ENCODE measurements at places on chromosomes 1 and 21.

GRCh38 chr1:196732526-196732925 lies 42.1 kb upstream of the CFHR3 start:
- no peak for DNase-seq

- peak; percentile 80 for DNase-seq
Measured at GRCh38 chr1:209648931-209649776, 3.1 kb downstream of the LAMB3 start.

DNA sequence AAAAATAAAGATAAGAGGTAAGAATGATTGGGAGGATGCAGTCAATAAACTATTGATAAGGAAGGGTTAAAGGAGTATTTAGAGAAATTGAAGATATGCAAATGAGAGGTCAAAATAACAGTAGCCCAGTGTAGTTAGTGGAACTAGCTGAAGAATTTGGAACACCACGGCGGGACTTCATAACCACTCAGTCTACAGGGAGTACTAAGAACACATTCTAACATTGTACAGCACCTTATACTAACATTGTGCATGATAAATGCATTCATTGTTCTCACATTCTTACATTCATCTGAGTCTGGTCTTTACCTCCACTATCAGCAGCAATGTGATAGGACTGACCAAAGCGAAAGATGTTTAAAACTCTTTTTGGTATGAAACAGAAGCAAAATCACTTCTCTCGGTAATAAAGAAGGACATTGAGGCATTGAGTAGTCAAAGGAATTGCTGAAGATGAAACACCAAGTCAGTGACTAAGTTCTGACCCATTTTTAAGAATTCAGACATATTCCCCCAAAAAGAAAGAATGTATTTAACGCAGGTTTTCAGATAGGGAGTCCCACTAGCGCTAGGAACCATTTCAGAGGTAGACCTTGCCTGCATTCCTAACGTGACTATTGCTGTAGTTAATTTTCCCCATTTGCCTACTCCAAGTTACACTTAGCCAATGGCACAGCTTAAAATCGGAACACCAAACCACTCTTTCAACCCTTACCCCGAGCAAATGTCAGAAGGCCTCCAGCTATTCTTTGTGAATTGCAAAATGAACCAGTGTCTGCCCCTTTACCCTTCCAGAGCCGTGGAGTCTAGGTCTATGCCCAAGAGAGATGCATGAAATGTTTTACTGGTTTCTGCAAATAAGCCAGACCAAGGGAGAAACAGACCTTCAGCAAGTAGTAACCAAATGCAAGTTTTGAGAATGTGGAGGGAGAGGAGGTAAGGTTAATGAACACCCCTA lies 108.8 kb upstream of the IRF2BP2 start:
- DNase-seq = no peak

GRCh38 chr1:204493984-204494280 lies 673 bp downstream of the PIK3C2B start:
- no peak for DNase-seq

DNA sequence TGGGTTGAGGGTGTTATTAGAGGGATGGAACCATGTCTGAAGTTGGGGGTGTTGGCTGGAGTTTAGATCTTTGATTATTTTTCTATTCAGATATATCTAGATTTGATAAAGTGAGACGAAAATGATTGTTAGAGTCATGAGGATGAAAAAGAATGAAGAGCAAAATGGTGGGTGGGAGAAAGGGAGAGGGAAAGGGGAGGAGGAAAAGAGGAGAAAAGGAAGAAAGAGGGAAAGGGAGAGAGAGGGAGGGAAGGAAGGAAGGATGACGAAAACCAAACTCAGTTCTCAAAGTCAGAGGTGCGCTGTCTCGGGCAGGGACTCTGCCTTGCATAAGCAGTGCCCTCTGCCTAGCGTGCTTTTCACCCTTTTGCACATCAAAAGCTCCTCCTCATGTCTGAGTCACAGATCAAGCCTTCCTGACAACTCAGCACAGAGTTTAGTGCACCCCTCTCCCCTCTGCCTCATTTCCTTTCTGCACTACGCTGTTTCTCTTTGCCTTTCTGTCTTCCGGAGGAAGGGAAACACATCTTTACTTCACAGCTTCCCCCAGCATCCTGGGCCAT lies 225.8 kb upstream of the PROX1 start:
- DNase-seq = no peak

DNA sequence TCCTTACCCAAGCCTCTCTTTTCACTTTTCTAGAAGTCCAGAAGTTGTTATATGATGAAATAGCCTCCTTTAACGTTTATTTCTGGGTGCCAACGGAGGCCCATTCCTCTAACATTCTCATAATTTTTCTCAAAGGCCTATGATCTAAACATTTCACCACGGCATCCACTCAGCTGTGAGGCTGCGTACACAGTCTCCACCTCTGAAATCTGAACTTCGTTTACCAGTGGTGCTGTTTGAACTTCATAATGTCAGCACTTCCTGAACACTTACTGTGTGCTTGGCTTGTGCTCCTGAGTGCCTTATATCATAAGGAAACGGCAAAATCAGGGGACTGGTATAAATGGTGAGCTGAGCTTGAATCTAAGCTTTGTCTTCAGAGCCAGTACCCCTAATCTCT lies 12.0 kb upstream of the RBP7 start:
- DNase-seq = no peak

GRCh38 chr21:45514311-45515021 lies 27.8 kb downstream of the SLC19A1 start:
- DNase-seq = no peak

DNA sequence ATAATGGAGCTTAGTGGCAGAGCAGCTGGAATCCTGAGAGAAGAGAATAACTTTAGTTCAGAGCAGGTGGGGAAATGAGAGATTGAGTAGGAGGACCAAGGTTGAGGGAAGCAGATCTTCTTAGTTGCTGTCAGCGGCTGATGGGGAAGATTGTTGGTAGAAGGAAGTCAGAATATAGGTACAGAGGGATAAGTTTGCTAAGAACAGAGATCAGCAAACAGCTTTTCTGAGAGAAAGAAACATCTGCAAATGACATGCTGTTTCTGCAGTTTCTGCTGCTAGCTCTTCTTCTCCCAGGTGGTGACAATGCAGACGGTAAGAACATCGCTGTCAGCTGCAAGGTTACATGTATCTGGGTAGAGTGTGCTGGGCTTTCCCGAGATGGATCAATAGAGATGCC lies at the start of gene CD1C:
TSS of gene CD1C (plus strand) at position 113 of the 400 bp plus-strand sequence. CDS start at position 255, 142 bp downstream.
- DNase-seq = no peak

GRCh38 chr1:32361674-32362473 lies 411 bp downstream of the FAM229A start:
- DNase-seq = no peak

DNA sequence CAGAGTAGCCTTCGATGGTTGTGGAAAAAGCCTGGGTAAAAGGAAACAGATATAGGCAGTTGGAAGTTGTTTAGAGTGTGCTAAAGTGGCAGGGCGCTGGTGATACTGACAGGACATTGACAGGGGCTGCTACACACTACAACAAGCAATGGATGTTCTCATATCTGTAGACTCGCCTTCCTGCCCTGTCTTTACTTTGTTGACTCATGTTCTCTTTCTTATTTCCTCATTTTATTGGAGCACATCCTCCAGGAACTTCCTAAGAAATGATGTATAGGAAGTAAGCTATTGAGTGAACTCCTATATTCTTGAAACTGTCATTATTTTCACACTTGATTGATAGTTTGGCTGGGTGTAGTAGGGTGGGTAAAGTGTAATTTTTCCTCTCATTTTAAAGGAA lies 51.0 kb downstream of the C4BPA start:
- no peak for DNase-seq

DNA sequence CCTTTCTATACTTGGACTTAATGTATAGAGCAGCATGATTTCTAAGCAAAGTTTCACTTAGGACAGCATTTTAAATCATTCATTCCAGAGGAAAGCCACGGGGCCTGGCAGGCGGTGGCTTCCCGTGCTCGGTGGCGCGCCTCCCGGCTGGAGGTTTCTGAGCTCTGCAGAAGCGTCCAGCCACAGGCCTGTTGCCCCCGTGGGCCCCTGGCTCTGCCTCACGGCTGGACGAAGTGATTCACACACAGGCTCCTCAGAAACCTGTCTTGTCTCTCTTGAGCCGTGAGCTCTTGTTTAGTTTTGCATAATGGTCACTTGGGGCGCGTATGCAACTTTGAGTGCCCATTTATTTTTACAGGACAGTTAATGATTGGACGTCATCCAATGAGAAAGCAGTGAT lies 22.1 kb upstream of the DIP2A start:
- no peak for DNase-seq
